ENCODE measurements at places on chromosomes 3 and 15. TPM values are rescaled to one million over a fixed set of nuclear protein-coding genes. Genes with fewer than 3 reads are reported as not detected.

Gene YEATS2
- 11.5 TPM for total RNA-seq

Gene AP2M1
- total RNA-seq = 204 TPM

Gene THSD4
- 0.64 TPM for total RNA-seq

Gene FHIT
- total RNA-seq = 17.7 TPM

Gene CHRNA7
- total RNA-seq = not detected

Gene EXD1
- not detected for total RNA-seq

Gene SMCO1
- not detected for total RNA-seq

Gene GP5
- 0.16 TPM for total RNA-seq

Gene VWA5B2
- 0.88 TPM for total RNA-seq

Gene GUCA1C
- not detected for total RNA-seq

Gene ASB14
- total RNA-seq = not detected

Gene DHX36
- total RNA-seq = 46.1 TPM

Gene POLQ
- total RNA-seq = 0.29 TPM

GRCh38 chr15:68052431-68052830 lies 1.7 kb upstream of the PIAS1 start:
- no peaks in the 10 kb centered on the region for H3K36me3 ChIP-seq
- no peaks in the 10 kb centered on the region for H3K27me3 ChIP-seq
- H3K4me1 ChIP-seq = no peaks in the 10 kb centered on the region
- DNase-seq = no peak
- no peak overlapping the region for H3K4me3 ChIP-seq

GRCh38 chr3:14222457-14222856 lies 43.8 kb downstream of the LSM3 start:
- DNase-seq = no peak
- no peaks in the 10 kb centered on the region for H3K4me1 ChIP-seq
- no peak overlapping the region for H3K4me3 ChIP-seq

DNA sequence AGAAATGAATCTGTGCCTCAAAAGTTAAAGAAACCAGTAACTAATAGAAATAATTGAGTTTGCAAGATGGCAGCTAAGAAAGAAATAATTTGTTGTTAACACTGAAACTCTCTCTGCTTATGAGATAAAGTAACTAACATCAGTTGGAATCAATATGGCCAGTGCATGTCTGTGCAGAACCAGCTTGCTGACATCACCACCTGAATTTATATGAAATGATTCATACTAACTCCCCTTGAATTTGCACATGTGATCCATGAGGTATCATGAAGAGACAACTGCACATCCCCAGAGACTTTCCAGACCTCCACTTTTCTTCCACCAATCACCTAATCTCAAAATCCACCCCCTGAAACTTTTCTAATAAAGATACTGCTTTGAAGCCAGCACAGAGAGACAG lies 10.3 kb upstream of the SLC25A38 start:
- no peak for DNase-seq
- H3K27me3 ChIP-seq = no peaks in the 10 kb centered on the region
- H3K36me3 ChIP-seq = no peaks in the 10 kb centered on the region
- H3K27ac ChIP-seq = no peak overlapping the region
- H3K4me1 ChIP-seq = no peaks in the 10 kb centered on the region
- no peak overlapping the region for H3K4me3 ChIP-seq

- DNase-seq = no peak
- H3K27ac ChIP-seq = no peak overlapping the region
These were observed 8.1 kb downstream of the B2M start for GRCh38 chr15:44719293-44719999.

DNA sequence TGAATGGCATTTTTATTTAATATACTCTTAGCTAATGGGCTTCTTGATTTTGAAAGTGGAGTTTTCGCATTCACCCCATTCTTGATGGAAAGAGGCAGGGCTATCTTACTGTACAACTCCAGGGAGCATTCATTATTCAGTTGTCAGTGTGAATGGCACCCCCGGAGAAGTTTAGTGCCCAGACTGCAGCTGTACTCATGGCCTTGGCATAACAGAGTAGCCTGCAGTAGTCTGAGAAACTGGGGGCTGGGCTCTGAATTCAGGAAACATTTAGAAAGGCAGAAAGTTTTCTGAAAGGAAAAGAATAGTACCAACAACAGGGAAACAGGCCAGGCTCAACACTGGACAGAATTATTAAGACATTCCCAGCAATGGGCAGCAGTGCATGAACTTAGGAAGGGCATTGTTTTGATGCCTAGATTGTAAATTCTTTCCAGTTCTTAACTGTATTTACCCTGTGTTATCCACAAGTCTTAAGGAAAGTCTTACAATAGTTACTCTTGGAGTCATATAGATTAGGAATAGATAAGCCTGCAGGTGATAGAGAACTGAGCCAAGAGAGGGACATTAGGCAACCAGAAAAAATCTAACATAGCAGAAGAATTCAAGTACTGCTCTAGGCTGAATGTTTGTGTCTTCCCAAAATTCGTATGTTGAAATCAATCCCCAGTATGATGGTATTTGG lies 44.4 kb downstream of the TIPARP start:
- H3K4me1 ChIP-seq = no peaks in the 10 kb centered on the region
- H3K27me3 ChIP-seq = no peaks in the 10 kb centered on the region
- no peaks in the 10 kb centered on the region for H3K36me3 ChIP-seq
- no peak for DNase-seq
- no peak overlapping the region for H3K27ac ChIP-seq

DNA sequence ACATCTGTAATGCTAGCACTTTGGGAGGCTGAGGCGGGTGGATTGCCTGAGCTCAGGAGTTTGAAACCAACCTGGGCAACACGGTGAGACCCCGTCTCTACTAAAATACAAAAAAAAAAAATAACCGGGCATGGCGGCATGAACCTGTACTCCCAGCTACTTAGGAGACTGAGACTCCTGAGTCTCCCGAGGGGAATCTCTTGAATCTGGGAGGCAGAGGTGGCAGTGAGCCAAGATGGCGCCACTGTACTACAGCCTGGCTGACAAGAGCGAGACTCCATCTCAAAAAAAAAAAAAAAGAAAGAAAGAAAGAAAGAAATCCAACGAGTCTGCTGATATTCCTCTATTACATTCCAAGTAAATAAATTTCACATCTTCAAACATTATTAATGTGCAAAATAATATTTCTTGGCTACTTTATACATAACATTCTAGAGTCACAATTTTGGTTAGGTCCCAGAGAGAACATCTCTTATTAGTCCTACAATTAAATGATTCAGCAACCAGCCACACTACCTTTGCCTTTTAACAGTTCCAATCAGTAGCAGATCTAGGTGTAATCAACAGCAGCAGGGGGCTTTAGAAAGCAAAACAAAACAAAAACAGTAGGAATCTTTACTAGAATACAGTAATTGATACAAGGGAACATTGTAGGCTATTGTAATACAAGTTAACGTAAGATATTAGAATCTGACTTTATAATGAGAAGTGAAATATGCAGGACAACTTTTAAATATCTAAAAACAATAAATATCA lies 195.8 kb downstream of the TBC1D5 start:
- no peaks in the 10 kb centered on the region for H3K36me3 ChIP-seq
- H3K4me3 ChIP-seq = no peak overlapping the region
- H3K4me1 ChIP-seq = no peaks in the 10 kb centered on the region

- DNase-seq = no peak
- H3K4me1 ChIP-seq = no peaks in the 10 kb centered on the region
- H3K36me3 ChIP-seq = no peaks in the 10 kb centered on the region
- H3K4me3 ChIP-seq = no peak overlapping the region
- H3K27ac ChIP-seq = no peak overlapping the region
These were observed 203.2 kb downstream of the ATP8B4 start for GRCh38 chr15:49915822-49916221.

GRCh38 chr3:148955544-148956346 lies 35.6 kb upstream of the GYG1 start:
- H3K4me1 ChIP-seq = no peaks in the 10 kb centered on the region
- peak overlapping the region; percentile 93 for H3K27ac ChIP-seq
- H3K4me3 ChIP-seq = no peak overlapping the region
- peak; percentile 75 for DNase-seq
- no peaks in the 10 kb centered on the region for H3K27me3 ChIP-seq

DNA sequence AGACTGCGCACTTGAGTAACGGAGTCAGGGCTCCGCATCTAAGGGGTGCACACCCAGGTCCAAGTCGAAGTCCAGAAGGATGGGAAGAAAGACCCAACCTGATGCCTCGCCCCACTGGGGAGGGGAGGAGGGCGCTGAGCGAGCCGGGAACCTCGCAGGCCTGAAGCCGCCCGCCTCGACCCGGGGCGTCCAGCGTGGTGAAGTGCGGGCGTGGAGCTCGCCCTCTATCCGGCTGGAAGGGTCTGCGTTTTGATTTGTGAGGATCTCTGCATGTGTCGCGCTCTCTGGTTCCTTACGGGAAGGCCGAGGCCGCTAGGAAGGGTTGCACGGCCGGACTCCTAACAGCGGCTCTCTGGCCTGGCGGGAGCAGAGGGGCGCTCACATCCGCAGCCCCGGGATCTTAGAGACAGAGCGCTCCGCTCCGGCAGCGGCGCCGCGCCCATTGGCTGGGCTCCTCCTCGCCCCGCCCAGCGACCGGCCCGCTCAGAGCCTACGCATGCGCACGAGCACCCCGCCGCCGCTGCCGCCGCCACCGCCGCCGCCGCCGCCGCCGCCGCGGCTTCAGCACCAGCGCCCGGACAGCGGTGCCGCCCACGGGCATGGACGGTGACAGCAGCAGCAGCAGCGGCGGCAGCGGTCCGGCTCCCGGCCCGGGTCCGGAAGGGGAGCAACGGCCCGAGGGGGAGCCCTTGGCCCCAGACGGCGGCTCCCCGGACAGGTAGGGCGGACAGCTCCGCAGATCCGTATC lies at the start of gene DISP2:
Gene DISP2, plus strand, starts transcription at position 497 of the 748 bp plus-strand sequence. Its CDS starts 103 bp downstream, at position 600.
- peaks cover 6% of the 10 kb centered on the region for H3K4me1 ChIP-seq
- H3K36me3 ChIP-seq = no peaks in the 10 kb centered on the region
- peak; percentile 76 for DNase-seq
- peak within 1 kb of the TSS; percentile 34 for H3K4me3 ChIP-seq

All from breast epithelium (tissue), 4 donors.